Stimulated activated CD4-positive, alpha-beta T cell treated with anti-CD3 and anti-CD28 coated beads, Interleukin-12 subunit alpha, Interleukin-12 subunit beta, amount 100 ng/mL, for 48 hours (primary cell): ENCODE measurements at places on chromosomes 5 and 9.

GRCh38 chr5:176606032-176606431 is 3.9 kb downstream of the GPRIN1 start:
- DNase-seq: no peak

- no peak for DNase-seq
Measured at GRCh38 chr9:6696178-6696577, 50.6 kb upstream of the GLDC start.

DNA sequence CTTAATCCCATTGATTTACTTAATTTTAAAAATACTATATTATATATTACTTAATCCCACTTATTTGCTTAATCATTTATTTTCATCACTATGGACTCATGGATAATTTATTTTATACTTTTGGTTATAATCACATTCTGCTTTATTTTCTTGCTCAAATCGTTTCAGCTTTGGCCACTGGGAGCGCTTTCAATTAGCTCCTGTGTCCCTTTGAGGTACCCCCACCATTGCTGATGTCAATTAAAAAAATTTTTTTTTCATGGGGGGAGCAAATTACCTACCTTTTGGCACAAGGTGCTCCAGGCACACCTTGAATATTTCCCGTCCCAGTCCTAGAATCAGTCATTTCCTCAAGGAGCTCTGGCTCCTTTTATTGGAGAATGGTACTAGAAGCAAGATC is 1.4 kb upstream of the TRIO start:
- no peak for DNase-seq

GRCh38 chr5:124713595-124713994 is 32.8 kb downstream of the ZNF608 start:
- DNase-seq: no peak

DNA sequence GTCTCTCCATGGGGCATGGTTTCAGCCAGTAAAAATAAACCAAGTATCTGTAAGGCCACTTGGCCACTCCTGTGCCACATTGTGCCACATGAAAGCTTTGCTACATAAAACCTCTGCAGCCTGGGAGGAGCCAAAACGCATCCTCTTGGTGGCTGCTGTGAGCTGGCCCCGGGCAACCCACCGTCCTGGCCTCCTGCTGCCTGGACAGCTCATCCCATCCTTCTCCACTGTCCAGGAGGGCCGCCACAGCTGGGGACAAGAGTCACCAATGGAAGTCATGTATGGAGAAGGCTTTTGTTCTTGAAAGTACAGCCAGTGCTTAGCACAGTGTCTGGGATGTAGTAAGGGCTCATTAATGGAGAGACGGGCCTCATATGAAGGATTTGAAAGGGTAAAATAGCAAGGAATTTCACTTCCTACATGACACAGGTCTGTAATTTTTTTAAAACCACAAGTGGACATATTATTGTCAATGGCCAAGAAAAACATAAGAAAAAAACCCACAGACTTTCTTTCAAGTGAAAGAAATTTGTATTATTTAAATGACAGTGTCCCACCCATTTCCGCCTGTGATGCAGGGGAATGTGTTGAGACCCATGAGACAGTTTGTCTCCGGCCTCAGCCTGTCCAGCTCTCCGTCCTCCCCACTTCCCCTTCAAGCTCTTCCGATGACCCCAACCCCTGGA is 6.6 kb downstream of the PTGES start:
- DNase-seq: no peak

- DNase-seq: no peak
Measured at GRCh38 chr9:77019236-77019925, at the start of gene FOXB2. Gene FOXB2, plus strand, starts transcription at chr9:77019655. Its CDS starts 0 bp downstream, at chr9:77019655.

GRCh38 chr5:151196556-151197290 is 27.2 kb downstream of the CCDC69 start:
- no peak for DNase-seq

- no peak for DNase-seq
Measured at GRCh38 chr9:84490206-84490841, 149.8 kb upstream of the SLC28A3 start.

DNA sequence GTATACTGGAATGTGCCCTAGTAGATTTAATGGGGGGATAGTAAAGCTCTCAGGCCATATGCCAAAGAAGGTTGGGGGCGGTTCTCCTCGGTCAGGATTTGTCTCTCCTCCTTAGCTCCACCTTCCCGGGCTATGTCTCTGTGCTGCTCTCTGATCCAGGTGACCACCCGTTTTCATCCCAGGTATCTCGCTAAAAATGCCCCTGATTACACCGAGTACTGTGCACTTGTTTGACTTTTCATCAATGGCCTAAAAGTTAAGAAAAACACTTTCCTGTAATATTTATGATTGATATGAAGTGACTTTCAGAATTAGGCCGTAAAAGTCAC is 724 bp downstream of the NDUFS6 start:
- DNase-seq: no peak
